ENCODE measurements at places on chromosomes 7 and 10.

DNA sequence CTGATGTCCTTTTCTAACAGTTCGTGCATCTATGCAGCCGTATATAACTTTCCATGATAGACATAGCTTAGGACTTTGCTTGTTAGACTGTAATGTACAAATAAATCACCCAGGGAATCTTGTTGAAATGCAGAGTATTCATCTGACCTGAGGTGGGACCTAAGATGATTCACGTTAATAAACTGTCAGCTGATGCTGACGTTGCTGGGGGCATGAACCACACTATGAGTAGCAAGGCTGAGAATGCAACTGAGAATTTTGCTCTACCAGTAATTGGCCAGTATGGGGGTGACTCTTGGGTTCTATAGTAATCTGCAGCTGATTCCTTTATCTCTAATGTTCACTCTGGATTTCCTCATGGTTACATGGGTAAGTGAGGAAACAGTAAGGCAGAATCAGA is 130.1 kb upstream of the MALRD1 start:
- no peak for DNase-seq

GRCh38 chr10:95821720-95822119 is 65.8 kb downstream of the ENTPD1 start:
- no peak for DNase-seq

- DNase-seq, result no peak
Observed at GRCh38 chr10:129694691-129695243, 227.7 kb downstream of the MGMT start.

DNA sequence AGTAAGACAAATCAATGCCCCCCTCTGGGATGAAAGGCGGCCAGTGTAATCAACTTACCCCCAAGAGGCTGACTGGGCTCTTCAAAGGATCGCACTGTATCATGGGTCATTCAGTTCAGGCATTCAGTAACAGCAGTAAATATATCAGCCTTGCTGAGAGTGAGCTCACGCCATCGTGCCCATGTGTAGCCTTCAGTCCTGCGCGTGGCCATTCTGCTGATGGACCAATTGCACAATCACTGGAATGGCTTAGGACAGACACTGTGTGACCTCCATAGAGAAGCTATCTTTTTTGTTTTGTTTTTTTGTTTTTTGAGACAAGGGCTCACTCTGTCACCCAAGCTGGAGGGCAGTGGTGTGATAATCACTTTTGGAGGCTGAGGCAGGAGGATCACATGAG is 9.1 kb upstream of the PRKRIP1 start:
- DNase-seq, result no peak

GRCh38 chr7:123941391-123942180 is 16.5 kb downstream of the SPAM1 start:
- DNase-seq, result no peak

- DNase-seq, result no peak
Observed at GRCh38 chr7:47351233-47352154, 230.4 kb downstream of the TNS3 start.

DNA sequence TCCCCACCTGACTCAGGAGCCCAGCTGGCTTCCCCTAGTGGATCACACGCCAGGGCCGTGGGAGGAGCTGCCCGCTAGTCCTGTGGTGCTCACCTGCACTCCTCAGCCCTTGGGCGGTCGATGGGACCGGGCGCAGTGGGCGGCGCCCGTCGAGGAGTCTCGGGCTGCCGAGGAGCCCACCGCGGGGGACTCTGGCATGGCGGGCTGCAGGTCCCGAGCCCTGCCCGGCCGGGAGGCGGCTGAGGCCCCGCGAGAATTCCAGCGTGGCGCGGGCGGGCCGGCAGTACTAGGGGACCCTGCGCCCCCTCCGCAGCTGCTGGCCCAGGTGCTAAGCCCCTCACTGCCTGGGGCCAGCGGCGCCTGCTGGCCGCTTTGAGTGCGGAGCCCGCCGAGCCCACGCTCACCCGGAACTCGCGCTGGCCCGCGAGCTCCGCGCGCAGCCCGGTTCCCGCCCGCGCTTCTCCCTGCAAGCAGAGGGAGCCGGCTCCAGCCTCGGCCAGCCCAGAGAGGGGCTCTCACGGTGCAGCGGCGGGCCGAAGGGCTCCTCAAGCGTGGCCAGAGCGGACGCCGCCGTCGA is 367.9 kb downstream of the TYW1 start:
- DNase-seq, result no peak

GRCh38 chr7:43232366-43232765 is 119.9 kb downstream of the HECW1 start:
- no peak for DNase-seq

DNA sequence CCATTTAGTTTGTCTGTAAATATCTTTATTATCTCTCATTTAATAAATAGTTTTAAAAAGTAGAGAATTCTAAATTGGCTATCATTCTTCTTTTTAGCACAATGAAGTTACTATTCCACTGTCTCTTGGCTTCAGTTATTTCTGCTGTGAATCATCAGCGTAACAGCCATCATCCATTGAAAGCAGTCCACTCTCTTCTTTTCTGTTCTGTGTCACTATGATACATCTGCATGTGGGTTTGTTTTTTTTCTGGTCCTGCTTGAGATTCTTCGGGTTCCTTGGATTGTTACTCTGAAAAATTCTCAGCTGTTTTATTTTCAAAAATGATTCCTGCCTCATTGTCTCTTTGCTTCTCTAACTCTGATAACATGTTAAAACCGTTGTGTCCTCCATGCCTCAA is 52.5 kb downstream of the CSGALNACT2 start:
- DNase-seq, result no peak

- no peak for DNase-seq
Observed at GRCh38 chr10:129353101-129353500, 113.9 kb upstream of the MGMT start.

DNA sequence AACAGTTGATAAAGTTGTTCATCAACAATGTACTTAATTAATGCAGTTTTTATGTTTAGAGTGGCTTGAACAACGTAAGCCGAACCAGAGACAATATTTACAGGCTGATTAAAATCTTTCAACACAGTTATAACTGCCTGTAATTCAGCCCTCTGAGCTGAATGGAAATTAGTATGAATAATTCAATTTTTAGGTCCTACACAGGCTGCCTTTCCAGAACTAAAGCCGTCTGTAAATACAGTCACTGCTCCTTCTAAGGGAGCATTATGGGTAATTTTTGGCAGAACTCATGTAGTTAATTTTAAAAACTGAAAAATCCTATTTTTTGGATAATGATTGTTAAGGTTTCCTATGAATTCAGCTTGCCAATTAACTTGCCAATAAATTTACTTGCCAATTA is 2.6 kb upstream of the GIMAP4 start:
- no peak for DNase-seq

GRCh38 chr10:101297901-101298486 is 56.0 kb upstream of the BTRC start:
- DNase-seq, result peak; percentile 74

DNA sequence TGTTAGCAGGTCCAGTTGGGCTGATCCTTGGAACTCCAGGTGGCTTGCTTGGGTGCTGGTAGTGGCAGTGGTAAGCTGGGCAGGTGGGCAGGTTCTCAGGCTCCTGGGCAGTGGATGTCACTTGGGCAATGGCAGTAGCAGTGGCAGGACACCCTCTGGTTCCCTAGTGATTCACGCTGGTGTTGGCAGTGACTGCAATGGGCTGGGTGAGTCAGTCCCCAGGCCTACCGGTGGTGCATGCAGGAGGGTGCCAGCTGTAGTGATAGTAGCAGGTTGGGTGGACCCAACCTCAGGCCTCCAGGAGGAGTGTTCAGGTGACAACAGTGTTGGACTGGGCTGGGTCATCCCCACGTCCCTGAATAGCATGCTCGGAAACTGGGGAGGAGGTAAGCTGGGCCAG is 189.2 kb downstream of the ZEB1 start:
- no peak for DNase-seq

GRCh38 chr10:132326925-132327324 is 5.1 kb upstream of the LRRC27 start:
- DNase-seq, result no peak

DNA sequence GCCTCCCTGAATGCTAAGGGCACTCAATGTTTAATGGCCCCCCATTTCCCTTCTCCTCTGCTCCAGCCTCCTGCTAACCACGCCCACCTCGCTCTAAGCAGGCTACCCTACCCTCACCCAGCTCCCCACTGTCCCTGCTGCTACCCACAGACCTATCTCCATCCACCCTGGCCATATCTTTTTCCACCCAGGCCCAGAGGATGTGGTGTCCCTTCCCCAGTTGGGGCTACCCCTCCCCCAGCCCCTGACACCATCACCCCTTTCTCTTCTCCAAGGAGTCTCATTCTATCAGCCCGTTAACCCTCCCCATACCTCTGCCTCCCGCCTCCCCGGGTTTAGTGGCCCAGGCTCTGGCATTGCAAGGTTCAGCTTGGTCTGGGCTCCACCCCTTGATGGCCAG is 28.9 kb upstream of the PPIF start:
- no peak for DNase-seq

DNA sequence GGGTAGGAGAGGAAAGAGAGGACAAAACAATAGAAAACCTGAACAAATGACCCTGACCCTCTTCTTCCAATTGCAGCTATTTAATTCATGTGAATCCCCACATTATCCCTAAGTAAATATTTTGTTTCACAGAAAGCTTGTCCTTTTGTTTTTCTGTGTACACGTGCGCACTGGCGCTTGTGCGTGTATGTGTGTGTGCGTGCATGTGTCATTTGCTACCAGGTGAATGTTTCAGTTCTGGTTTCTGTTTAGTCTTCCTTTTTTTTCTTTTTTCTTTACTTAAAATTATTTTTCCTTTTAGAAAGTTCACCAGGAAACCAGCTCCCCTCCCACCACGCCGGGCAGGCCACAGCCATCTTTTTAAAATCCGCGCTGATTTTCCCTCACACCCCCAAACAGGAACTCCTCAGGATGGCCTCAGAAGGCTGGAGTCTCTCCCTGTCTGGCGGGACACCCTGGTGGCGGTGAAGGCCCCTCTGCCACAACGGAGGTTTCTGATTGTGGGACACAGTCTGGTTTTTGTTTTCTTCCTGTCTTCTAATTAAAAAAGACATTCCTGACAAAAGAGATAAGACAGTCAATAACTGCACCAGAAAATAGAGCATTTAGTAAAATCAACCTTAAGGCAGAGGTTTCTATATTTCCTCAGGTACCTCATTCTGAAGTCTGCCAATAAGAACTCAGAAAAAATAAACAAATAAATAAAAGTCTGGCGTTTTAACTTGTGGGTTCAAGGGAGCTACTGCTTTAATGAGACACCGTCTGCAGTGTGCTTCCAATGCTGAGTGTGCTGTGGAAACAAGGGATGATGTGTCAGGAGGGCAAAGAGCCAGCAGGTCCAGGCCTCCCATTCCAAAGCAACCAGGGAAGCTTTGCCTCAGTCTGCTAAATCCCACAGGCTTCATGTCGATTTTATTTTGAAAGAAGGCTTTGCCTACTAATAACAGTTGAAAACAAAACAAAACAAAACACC is 17.4 kb downstream of the IRF5 start:
- DNase-seq, result no peak

DNA sequence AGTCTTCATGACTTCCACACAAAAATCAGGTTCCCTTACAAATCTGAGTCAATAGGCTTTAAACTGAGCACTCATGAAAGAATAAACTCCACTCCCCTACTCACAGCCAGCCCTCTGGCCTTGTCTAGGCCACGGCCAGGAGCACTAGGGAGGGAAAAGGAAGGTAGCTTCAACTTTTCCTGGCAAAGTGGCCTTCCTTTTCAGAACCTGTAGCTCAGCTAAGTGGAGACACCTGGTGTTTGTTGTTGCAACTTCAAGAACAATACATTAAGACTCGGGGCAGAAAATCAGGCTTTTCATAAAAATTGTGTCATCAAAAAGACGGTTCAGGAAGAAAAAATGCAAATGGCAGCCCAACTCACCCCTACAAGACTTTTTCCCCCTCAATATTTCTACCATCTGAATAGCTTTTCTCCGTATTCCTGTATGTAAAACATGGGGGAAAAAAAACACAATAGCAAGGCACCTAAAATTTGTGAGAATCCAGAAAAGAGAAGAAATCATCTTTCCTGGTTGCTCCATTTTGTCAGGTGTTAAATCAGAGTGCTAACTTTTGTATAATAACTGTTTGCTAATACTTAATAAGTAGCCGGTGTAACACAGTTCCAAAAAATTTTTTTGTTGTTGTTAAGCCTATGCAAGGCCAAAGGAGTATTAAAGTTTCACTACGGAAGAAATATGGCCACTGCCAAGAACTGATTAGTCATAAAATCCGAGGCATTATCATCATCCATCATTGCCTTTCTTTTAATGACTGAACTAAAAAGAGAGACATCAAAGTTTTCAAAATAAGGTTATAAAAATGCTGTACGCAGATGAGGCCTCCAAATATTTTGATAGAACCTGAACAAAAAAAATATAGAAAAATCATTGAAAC is 66.2 kb upstream of the ARID5B start:
- DNase-seq, result no peak

- no peak for DNase-seq
Observed at GRCh38 chr7:152848026-152848425, 88.5 kb downstream of the ACTR3B start.

GRCh38 chr7:75072981-75073283 is 670 bp downstream of the RCC1L start:
- DNase-seq, result no peak

- no peak for DNase-seq
Observed at GRCh38 chr10:50396491-50397311, 145.4 kb upstream of the ASAH2 start.

GRCh38 chr10:130741901-130742855 is 569.3 kb downstream of the TCERG1L start:
- DNase-seq, result no peak

GRCh38 chr7:5681423-5681822 is 100.0 kb downstream of the RNF216 start:
- DNase-seq, result no peak

GRCh38 chr10:100730725-100731406 is 14.5 kb upstream of the PAX2 start:
- no peak for DNase-seq

- no peak for DNase-seq
Observed at GRCh38 chr7:106183952-106184351, 71.8 kb upstream of the SYPL1 start.

- DNase-seq, result no peak
Observed at GRCh38 chr10:78508955-78509748, 475.5 kb downstream of the RPS24 start.

Measured in activated gamma-delta T cell treated with Interleukin-2 at 50 U/mL for 16 hours (primary cell).